G401 (cell line): ENCODE measurements at places on chromosomes 3 and 15. TPM values are rescaled to one million over a fixed set of nuclear protein-coding genes. Genes with fewer than 3 reads are reported as not detected.

The GHRL gene
- total RNA-seq: not detected in 2 replicates

The SUSD5 gene
- 9.2 and 16.6 TPM in 2 replicates for total RNA-seq

The MST1R gene
- total RNA-seq: not detected in 2 replicates

The CCDC39 gene
- not detected in 2 replicates for total RNA-seq

The GABRB3 gene
- total RNA-seq: 11.4 and 16.9 TPM in 2 replicates

The RETNLB gene
- not detected in 2 replicates for total RNA-seq

The SPRED1 gene
- 8.2 and 17.6 TPM in 2 replicates for total RNA-seq

The NRROS gene
- 7.1 and 11.6 TPM in 2 replicates for total RNA-seq

The PLD1 gene
- not detected in 2 replicates for total RNA-seq

The DUOXA2 gene
- not detected in 2 replicates for total RNA-seq

The CCDC80 gene
- total RNA-seq: 2.3 and 4.4 TPM in 2 replicates

The HIGD2B gene
- not detected in 2 replicates for total RNA-seq

The GPR176 gene
- total RNA-seq: 0.98 and 2.0 TPM in 2 replicates

The MYEF2 gene
- total RNA-seq: 11.3 and 13.3 TPM in 2 replicates

The TRAIP gene
- total RNA-seq: 7.2 and 20.4 TPM in 2 replicates

The MCCC1 gene
- 29.5 and 34.4 TPM in 2 replicates for total RNA-seq

The ZNF502 gene
- 0.41 and 1.4 TPM in 2 replicates for total RNA-seq
